ENCODE measurements at places on chromosomes 1 and 21.

DNA sequence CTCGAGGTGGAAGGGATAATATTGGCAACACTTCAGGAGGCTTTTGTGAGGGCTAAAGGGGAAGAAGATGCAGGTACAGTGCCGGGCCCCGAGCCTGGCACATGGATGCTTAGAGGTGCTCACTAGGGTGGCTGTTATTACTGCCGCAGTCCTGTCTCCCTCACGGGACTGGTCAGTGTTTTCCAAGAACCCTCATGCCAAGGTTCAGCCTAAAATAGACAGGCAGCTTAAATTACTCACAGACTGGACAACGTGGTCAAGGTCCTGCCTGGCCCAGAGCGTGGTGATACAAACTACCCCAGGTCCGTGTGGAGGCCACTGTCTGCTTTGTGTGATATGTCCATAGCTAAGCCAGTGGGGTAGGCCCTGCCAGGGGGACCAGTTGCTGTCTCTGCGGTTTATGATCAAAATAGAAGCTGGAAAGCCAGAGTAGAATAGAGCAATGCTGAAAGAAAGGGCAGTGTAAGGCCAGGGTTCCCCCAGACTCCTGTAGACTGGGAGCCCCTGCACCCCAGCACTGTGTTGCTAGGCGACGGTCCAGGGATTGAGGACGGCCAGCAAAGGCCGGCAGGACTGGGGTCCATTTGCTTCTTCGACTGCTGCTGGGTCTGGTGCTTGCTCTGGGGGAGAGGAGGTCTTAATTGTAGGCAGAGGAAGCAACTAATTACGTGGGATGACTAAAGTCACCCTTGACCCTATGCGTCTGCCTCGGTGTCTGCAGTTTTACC lies 36.1 kb downstream of the ELAPOR1 start:
- H3K4me1 ChIP-seq: no peaks in the 10 kb centered on the region
- no peaks in the 10 kb centered on the region for H3K27me3 ChIP-seq
- no peak overlapping the region for H3K4me3 ChIP-seq
- no peak for DNase-seq

GRCh38 chr21:45030682-45031570 lies 43.5 kb upstream of the ADARB1 start:
- DNase-seq: no peak
- H3K36me3 ChIP-seq: no peaks in the 10 kb centered on the region
- no peaks in the 10 kb centered on the region for H3K4me1 ChIP-seq
- no peak overlapping the region for H3K27ac ChIP-seq
- no peak overlapping the region for H3K4me3 ChIP-seq
- H3K27me3 ChIP-seq: no peaks in the 10 kb centered on the region

DNA sequence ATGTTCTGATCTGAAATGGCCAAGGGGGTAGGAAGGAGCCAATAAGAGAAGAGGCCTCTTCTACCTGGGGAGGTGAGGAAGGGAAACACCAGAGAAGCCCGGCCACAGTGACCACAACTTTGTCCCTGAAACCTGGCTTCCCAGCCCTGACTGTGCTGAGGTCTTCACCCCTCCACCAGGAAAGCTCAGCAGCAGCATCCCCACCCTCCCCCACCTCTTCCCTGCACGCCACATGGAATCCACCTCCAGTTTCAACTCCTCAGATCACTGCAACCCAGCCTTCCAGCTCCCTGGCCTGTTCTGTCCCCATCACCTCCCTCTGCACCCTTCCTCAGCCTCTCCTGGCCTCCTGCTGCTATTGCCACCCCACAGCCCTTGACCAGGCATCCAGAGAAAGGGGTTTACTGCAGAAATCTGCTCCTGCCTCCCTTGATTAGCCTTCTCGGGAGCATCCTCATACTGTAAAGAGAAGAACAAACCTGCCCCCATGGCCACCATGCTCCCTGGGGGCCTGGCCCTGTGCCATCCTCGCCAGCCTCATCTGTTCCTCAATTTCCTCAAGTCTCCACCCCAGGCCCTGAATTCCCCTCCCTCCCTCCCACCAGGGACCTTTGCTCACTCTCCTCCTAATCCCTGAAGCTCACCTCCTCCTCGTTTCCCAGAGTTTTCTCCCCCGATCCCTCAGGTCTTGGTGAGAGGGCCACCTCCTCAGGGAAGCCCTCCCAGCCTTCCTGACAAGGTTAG lies 450.9 kb downstream of the MATN1 start:
- no peaks in the 10 kb centered on the region for H3K36me3 ChIP-seq
- H3K27ac ChIP-seq: no peak overlapping the region
- H3K4me1 ChIP-seq: no peaks in the 10 kb centered on the region
- H3K4me3 ChIP-seq: no peak overlapping the region
- no peak for DNase-seq

DNA sequence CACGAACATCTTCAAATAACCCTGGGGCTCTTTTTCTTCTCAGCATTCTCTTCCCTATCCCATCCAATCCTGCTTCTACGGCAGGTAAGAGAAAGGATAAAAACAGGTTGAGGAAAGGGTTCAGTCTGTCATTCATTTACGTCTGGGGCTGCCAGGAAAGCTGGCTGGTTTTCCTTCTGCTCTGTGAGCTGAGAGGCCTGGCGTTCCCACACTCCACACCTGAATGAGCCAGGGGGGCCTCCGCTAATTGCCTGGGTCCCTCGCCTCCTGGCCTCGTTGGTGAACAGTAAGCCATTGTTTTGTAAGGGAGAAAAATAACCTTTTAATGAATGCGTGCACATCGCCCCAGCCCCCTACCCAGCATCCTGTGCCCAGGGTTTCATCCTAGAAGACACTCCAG lies 70.8 kb upstream of the SIM2 start:
- no peak overlapping the region for H3K27ac ChIP-seq
- no peak for DNase-seq
- H3K36me3 ChIP-seq: no peaks in the 10 kb centered on the region
- H3K4me1 ChIP-seq: no peaks in the 10 kb centered on the region
- no peaks in the 10 kb centered on the region for H3K27me3 ChIP-seq
- no peak overlapping the region for H3K4me3 ChIP-seq

- H3K27me3 ChIP-seq: no peaks in the 10 kb centered on the region
- no peak overlapping the region for H3K4me3 ChIP-seq
- DNase-seq: no peak
Measured at GRCh38 chr21:26753822-26754221, 91.4 kb downstream of the ADAMTS1 start.

- no peaks in the 10 kb centered on the region for H3K4me1 ChIP-seq
- DNase-seq: no peak
- H3K4me3 ChIP-seq: no peak overlapping the region
- H3K36me3 ChIP-seq: peaks cover 3% of the 10 kb centered on the region
- H3K27me3 ChIP-seq: no peaks in the 10 kb centered on the region
- H3K27ac ChIP-seq: no peak overlapping the region
Measured at GRCh38 chr1:175935566-175936115, 192.2 kb upstream of the TNR start.

- H3K4me1 ChIP-seq: peaks cover 5% of the 10 kb centered on the region
- no peaks in the 10 kb centered on the region for H3K36me3 ChIP-seq
- no peak overlapping the region for H3K27ac ChIP-seq
- no peak for DNase-seq
- peaks cover 15% of the 10 kb centered on the region for H3K27me3 ChIP-seq
- H3K4me3 ChIP-seq: no peak overlapping the region
Measured at GRCh38 chr1:47996406-47997226, 569 bp downstream of the TRABD2B start.

DNA sequence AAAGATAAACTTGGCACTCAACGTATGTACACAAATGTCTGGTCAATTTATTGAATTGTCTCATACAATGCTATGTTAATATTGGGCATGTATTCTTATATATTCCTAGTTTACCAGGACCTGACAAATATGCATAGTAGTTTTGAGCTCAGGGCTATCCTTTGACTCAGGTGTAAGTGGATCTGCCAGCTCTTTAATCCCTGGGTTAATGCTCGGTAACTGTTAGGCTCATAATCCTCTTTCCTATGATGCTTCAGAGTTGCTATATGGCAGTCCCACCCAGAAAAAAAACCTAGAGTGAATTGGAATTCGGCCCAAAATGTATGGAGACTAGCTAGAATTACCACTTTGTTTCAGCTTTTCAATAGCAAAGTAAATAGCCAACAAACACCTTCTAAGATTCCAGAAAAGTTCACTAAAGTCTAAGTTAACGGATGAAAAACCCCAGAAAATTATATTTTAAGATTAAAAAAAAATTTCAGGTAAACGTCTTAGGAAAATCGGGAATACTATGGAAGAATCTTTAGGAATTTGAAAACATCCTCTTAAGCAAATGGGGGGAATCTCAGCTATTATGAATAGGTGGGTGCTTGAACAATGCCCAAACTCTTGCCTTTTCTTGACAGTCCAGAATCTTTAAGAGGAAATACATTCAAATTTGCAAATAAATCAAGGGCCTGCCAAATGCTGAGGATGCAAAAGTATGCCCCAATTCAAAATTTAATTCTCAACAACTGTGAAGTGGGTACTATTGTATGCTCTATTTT lies 10.9 kb downstream of the H3-3A start:
- H3K27ac ChIP-seq: no peak overlapping the region
- no peak for DNase-seq
- peaks cover 8% of the 10 kb centered on the region for H3K4me1 ChIP-seq
- H3K4me3 ChIP-seq: no peak overlapping the region
- H3K36me3 ChIP-seq: peaks cover 51% of the 10 kb centered on the region

- no peaks in the 10 kb centered on the region for H3K4me1 ChIP-seq
- H3K36me3 ChIP-seq: no peaks in the 10 kb centered on the region
- H3K27me3 ChIP-seq: no peaks in the 10 kb centered on the region
- no peak for DNase-seq
Measured at GRCh38 chr1:95512925-95513324, 278.9 kb downstream of the RWDD3 start.

- H3K4me1 ChIP-seq: no peaks in the 10 kb centered on the region
- H3K27ac ChIP-seq: no peak overlapping the region
- no peaks in the 10 kb centered on the region for H3K36me3 ChIP-seq
- no peak for DNase-seq
- H3K4me3 ChIP-seq: no peak overlapping the region
Measured at GRCh38 chr1:246335151-246335550, 171.9 kb downstream of the SMYD3 start.

GRCh38 chr1:48002142-48002541 lies 5.0 kb upstream of the TRABD2B start:
- DNase-seq: no peak
- H3K27me3 ChIP-seq: peaks cover 2% of the 10 kb centered on the region
- H3K4me3 ChIP-seq: no peak overlapping the region
- H3K4me1 ChIP-seq: peaks cover 2% of the 10 kb centered on the region
- H3K36me3 ChIP-seq: no peaks in the 10 kb centered on the region
- H3K27ac ChIP-seq: no peak overlapping the region

DNA sequence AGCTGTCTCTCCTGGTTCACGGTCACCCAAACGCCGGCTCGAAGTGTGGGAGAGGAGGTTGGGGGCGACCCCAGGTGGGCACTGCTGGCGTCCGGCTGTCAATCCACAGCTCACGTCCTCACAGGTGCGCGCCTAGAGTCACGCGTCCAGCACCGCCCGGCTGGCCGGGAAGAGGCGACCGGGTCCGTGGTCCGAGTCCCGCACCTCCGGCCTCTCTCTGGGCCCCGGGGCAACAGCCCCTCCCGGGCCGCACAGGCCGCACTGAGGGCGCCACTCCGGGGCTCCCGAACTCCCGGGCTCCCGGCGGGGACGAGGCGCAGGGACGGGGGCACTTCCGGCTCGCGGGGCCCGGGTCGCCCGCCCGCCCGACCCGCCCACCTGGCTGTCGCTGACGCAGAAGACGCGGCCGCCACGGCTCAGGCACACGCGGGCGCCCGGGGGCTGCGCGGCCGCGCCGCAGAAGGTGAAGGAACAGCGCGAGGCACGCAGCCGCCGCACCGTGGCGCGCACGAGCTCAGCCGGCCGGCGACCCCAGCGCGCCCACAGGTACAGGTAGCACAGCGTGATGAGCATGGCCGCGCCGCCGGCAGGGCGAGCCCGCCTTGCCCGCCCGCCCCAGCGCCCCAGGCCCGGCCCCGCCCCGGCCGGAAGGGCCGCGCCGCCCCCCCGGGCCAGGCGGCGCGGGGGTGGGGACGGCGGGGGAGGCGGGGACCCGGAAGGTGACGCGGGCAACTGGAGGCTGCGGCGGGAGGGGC lies at the start of gene HLCS:
Gene HLCS (minus strand): TSS at position 604 of the 755 bp plus-strand sequence. CDS start 31 bp downstream, at position 573.
- H3K4me1 ChIP-seq: peaks cover 17% of the 10 kb centered on the region
- H3K27ac ChIP-seq: peak within 1 kb of the TSS; percentile 61
- no peaks in the 10 kb centered on the region for H3K27me3 ChIP-seq
- peak; percentile 62 for DNase-seq
- no peaks in the 10 kb centered on the region for H3K36me3 ChIP-seq

GRCh38 chr1:94382201-94382600 lies 36.0 kb upstream of the ABCD3 start:
- H3K36me3 ChIP-seq: no peaks in the 10 kb centered on the region
- no peak for DNase-seq
- no peak overlapping the region for H3K27ac ChIP-seq
- no peaks in the 10 kb centered on the region for H3K27me3 ChIP-seq

DNA sequence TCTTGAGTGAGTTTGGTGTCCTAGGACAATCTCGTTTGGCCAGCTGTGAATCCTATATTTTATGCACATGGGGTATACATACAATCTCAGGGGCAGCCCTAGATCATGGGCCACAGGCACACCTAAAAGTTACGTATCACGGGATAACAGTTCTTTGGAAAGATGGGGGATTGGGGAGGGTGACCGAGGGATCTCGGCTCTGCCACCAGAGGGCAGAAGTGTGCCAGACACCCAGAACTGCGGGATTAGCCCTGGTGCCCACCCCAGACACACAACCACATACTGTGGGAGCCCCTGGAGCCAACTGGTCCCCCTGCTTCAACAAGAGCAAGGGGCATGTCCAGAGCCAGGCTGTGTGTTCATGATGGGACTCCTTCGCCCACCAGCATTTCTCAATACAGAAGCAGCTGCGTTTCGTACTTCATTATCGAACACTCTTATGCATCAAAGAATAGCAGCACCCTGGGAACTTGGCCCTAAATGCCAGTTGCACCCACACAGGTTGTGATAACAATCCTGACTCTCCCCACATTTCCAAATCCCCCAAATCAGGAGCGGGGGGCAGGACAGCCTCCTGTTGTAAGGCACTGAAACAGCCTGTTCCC lies 37.4 kb downstream of the TMCO4 start:
- H3K4me1 ChIP-seq: no peaks in the 10 kb centered on the region
- H3K27me3 ChIP-seq: no peaks in the 10 kb centered on the region
- H3K36me3 ChIP-seq: no peaks in the 10 kb centered on the region
- no peak overlapping the region for H3K4me3 ChIP-seq
- no peak overlapping the region for H3K27ac ChIP-seq

DNA sequence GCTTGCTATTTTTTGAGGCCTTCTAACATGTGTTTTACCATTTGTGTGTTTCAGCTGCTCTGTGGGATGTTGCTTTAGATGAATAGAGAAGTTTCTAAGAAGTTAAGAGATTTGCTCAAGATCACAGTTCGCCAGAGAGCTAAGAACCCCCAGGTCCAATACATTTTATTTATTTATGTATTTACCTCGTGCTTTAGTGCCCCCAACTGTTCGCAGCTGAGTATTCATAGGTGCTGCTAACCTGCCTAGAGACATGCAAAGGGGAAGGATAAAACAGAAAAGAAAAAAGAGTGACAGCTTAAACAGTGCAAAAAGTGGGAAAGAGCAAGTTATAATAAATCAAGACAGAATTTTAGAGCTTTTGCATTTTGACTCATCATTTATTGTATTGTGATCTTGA lies 31.1 kb downstream of the NFYC start:
- no peak for DNase-seq
- H3K4me1 ChIP-seq: peaks cover 6% of the 10 kb centered on the region
- H3K27ac ChIP-seq: no peak overlapping the region
- H3K36me3 ChIP-seq: peaks cover 4% of the 10 kb centered on the region
- H3K27me3 ChIP-seq: no peaks in the 10 kb centered on the region

GRCh38 chr1:248804771-248805681 lies 20.7 kb downstream of the SH3BP5L start:
- H3K27ac ChIP-seq: no peak overlapping the region
- peaks cover 15% of the 10 kb centered on the region for H3K27me3 ChIP-seq
- no peaks in the 10 kb centered on the region for H3K4me1 ChIP-seq
- H3K36me3 ChIP-seq: no peaks in the 10 kb centered on the region
- H3K4me3 ChIP-seq: no peak overlapping the region
- DNase-seq: no peak
